ENCODE measurements at places on chromosomes 7 and 10. TPM values are rescaled to one million over a fixed set of nuclear protein-coding genes. Genes with fewer than 3 reads are reported as not detected.

CALHM3 gene
- total RNA-seq: not detected

GRCh38 chr10:49385939-49386922 is 9.7 kb downstream of the DRGX start:
- no peak for DNase-seq

DNA sequence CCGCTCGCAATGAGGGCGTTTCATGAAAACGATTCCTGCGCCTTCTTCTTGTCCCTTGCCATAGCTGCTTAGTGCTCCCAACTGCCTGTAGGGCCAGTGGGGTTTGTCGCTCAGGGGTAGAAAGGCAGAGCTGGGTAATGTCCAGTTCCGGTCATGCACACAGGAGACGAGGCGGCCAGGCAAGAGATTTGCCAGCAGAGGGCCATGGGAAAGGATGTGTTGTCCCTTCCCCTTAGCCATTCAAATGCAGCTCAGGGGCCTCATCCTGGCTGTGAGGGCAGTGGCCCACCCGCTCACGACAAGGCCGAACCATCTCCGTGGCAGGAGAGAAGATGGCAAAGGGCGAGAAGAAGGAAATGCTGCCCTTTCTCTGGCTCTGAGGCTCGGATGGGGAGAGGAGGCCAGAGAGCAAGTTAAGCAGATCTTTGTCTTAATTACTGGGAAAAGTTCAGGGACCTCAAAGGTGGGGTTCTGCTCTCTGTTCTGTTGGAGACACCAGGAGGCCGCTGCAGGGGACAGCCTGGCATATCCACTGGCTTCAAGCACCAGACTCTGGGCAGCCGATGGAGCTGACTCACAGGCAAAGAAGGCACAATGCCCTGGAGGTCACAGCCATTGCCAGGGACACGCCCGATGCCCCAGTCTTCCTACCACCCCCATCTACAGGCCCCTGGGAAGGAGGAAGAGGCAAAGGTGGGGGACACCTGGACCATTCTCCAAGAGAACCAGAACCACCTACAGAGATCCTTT is 534.8 kb upstream of the MGMT start:
- no peak for DNase-seq

- no peak for DNase-seq
These were observed at the start of gene TFPI2 for GRCh38 chr7:93890464-93891068. Gene TFPI2, minus strand, starts transcription at chr7:93890753. Its CDS starts 75 bp downstream, at chr7:93890678.

DNA sequence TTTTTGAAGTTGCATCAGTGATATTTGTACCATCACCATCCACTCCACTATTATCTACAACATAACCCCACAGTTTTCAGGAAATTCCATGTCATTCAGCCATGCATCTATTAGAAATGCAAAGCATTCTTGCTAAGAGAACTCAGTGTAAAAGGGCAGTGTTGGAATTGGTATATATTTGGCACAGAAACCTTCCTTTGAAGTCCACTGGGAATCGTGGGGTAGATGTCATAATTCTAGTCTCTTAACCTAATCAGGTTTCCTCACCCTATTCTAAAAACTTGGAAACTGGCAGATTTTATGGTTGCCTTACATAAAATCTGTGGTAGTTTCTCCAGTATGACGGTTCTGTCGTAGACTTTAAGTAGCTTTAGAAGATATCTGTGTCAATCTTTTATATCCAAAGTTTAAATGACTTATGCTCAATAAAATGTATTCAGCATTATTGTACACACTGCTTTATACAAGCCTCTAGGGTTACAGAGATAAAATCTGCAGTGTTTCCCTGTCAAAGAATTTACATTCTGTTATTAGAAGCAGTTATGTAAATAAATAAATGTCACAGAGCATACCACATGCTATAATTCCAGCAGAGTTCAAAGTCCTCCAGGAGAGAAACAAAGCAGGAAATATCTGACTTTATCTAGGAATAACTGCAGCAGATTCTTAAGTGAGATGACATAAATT is 704.4 kb upstream of the CELF2 start:
- DNase-seq: no peak

DNA sequence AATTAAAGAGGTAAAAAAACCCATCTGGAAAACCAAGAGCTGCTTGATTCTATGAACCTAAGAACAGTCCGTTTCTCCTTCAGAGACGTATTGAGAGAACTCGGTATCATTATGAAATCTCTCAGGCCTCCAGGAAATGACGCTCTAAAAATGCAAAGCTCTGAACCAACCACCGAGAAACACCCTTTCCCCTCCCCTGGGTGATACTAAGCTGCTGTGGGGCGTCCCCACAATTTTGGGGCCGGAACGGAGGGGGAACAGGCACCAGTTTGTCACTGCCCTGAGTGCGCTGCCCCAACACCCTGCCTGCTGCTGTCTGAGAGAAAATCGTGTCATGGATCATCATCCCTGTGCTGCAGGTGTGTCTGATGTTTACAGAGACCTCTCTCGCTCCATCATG is 509.5 kb downstream of the DNAJB6 start:
- no peak for DNase-seq
